Endothelial cell of coronary artery (primary cell): ENCODE measurements at places on chromosomes 12 and 14. TPM values are rescaled to one million over a fixed set of nuclear protein-coding genes. Genes with fewer than 3 reads are reported as not detected.

The CCDC177 gene
- total RNA-seq = not detected in 2 replicates

The CARMIL3 gene
- 0.09 TPM in 1 of 2 replicates, not detected in the other for total RNA-seq

The CCDC88C gene
- total RNA-seq = 25.3 and 27.3 TPM in 2 replicates

The ARHGEF25 gene
- 1.8 and 10.7 TPM in 2 replicates for total RNA-seq

The OASL gene
- total RNA-seq = 0.19 and 0.36 TPM in 2 replicates

The ANP32D gene
- not detected in 2 replicates for total RNA-seq

The TCL1B gene
- total RNA-seq = not detected in 2 replicates

The ZCRB1 gene
- 17.2 and 22.5 TPM in 2 replicates for total RNA-seq

The AGAP2 gene
- total RNA-seq = under 0.01 and 0.09 TPM in 2 replicates

The FBLN5 gene
- 0.90 and 11.2 TPM in 2 replicates for total RNA-seq

The IFNG-AS1 gene
- not detected in 2 replicates for total RNA-seq

The RNASE7 gene
- not detected in 2 replicates for total RNA-seq

The LRFN5 gene
- total RNA-seq = under 0.01 and 0.47 TPM in 2 replicates

The PROX2 gene
- not detected in 2 replicates for total RNA-seq

The RDH11 gene
- total RNA-seq = 74.2 and 84.0 TPM in 2 replicates

The HOTAIR gene
- total RNA-seq = not detected in 2 replicates

The KRT72 gene
- not detected in 2 replicates for total RNA-seq

The LPAR5 gene
- not detected in 2 replicates for total RNA-seq
